ENCODE measurements at places on chromosomes 13 and 19. TPM values are rescaled to one million over a fixed set of nuclear protein-coding genes. Genes with fewer than 3 reads are reported as not detected.

DNA sequence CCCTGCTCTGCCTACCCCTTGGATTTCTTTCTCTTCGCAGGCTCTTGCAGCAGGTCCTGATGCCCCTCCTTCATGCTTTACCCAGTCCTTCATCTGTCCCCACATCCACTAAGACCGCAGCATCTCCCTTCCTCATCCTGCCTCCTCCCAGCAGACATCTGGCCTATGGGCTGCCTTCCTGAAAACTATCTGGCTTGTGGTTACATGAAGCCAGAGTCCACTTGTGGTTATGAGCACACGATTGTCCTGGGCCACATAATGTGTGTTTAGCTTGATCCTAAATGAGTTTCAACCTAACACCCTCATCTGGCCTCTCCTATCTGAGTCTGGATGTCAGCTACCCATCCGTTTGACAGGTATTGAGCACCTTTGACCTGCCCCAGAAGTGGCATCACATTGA lies 5.5 kb upstream of the ZNF175 start:
- no peak for DNase-seq
- H3K4me3 ChIP-seq, result no peak overlapping the region
- no peaks in the 10 kb centered on the region for H3K36me3 ChIP-seq
- H3K27me3 ChIP-seq, result no peaks in the 10 kb centered on the region

DNA sequence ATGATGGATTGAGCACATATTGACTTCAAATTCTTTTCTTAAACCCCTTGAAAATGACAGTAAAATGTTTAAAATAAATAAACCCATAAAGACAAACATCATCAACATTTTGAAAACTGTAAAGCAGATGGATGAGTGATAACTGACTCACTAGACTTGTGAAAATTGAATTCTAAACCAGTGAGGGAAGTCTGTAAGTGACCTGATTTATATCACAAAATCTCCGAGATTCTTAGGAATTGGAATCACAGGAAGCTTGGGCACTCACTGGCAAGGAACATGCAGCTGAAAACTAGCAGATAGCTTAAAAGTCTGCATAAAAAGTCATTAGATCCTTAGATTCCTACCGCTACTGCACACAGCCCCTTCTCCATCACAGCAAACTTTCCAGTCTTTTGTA lies 51.3 kb upstream of the TSC22D1 start:
- H3K36me3 ChIP-seq, result no peaks in the 10 kb centered on the region
- no peak for DNase-seq
- no peaks in the 10 kb centered on the region for H3K4me1 ChIP-seq

DNA sequence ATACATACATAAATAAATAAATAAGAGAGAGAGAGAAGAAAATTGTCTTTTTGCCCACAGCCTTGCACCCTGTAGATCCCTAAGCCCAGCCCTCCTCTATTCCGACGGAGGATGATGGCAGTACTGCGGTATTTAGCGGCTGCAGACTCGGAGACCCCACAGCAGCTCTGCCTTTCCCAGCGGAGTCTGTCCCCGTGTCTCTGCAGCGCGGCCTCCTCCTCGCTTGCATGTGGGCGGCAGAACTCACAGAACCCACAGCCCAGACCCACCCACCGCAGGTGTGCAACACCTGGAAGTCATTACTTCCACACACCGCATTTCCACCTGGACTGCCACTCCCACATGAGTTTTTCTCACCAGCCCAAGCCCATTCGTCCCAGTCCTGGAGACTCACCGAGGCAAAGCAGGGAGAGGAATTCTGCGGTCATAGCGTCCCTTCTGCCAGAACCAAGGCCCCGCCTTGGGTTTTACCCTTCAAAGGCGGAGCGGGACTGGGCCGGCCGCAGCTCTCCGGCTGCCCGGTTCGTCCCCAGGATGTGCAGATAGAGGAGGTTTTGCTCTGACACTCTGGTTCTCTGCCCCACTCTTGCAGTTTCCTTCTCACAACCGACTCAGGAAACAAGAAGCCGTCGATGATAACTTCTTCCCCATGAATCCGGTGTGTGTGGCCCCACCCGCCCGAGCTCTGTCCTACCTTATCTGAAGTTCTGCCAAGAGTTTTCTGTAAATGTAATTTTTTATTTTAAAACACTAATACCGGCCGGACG lies at the start of gene VSTM1:
TSS of gene VSTM1 (minus strand) at position 548 of the 767 bp plus-strand sequence. CDS start at position 428, 120 bp downstream.
- DNase-seq, result no peak
- no peaks in the 10 kb centered on the region for H3K4me1 ChIP-seq
- H3K4me3 ChIP-seq, result no peak within 1 kb of the TSS
- H3K27ac ChIP-seq, result no peak within 1 kb of the TSS
- H3K27me3 ChIP-seq, result no peaks in the 10 kb centered on the region
- H3K36me3 ChIP-seq, result no peaks in the 10 kb centered on the region

DNA sequence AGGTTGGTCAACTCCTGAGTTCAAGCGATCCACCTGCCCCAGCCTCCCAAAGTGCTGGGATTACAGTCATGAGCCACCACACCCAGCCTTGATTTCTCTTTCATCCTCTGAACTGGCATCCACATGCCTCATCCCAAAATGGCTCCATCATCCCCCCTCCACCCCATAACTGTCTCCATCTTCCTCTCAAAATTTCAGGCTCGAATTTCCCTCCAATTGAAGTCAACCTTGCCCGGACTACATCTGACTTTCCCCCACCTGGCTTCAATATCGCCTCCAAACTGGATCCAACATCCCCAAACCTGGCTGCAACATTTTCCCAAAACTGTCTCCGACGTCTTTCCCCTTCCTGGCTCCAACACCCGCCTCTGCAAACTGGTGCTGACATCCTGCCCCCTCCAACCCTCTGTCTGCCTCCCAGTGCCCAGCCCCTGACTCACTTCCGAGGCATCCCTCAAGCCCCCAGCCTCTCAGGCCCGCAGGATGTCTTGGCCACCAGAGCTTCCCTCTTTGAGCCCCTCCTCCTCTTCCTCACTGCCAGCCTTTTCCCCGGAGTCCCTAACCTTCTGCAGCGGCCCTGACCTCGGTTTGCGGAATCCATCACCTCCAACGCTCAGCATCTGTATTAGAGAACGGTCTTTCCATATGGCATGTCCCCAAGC lies 943 bp downstream of the EXOC3L2 start:
- H3K27ac ChIP-seq, result no peak overlapping the region
- H3K27me3 ChIP-seq, result no peaks in the 10 kb centered on the region
- H3K4me1 ChIP-seq, result no peaks in the 10 kb centered on the region
- DNase-seq, result no peak

DNA sequence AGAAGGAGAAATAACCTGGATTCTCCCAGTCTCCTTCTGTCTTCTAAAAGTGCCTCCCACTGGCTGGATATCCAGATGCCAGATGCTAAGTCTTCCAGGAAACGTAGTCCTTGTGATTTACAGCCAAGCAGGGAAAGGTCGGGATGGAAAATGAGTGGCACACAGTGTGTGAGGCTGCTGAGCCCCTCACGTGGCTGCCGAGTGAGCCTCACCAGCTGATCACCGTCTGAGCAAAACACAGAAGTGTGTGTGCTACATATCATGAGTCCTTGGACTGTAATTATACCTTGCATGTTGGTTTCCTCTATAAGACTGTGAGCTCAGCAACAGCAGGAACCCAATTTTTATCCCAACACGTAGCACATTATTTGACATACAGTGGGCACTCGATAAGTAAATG lies 15.1 kb downstream of the LHFPL6 start:
- no peak overlapping the region for H3K4me3 ChIP-seq
- H3K27me3 ChIP-seq, result no peaks in the 10 kb centered on the region
- H3K27ac ChIP-seq, result no peak overlapping the region
- no peaks in the 10 kb centered on the region for H3K4me1 ChIP-seq
- no peaks in the 10 kb centered on the region for H3K36me3 ChIP-seq
- DNase-seq, result no peak

DNA sequence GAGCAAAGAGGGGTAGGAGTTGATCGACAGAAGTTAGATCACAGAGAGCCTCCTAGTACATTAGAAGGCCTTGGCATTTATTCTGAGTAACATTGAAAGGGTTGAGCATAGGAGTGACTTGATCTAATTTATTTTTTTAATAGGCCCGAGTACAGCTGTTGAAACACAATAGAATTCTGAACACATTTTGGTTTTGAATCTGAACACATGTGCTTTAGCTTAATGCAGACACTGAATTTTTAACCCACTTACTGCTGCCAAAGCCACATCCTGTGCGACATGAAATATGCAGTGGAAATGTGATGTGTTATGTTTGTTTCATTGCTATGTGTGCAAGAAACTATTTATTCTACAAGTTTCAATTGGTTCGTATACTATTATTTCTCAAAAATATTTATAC lies 1505.9 kb downstream of the PCDH9 start:
- DNase-seq, result no peak
- H3K4me3 ChIP-seq, result no peak overlapping the region
- no peaks in the 10 kb centered on the region for H3K27me3 ChIP-seq
- no peak overlapping the region for H3K27ac ChIP-seq
- H3K4me1 ChIP-seq, result no peaks in the 10 kb centered on the region

- no peak overlapping the region for H3K4me3 ChIP-seq
- H3K36me3 ChIP-seq, result peaks cover 1% of the 10 kb centered on the region
- no peak overlapping the region for H3K27ac ChIP-seq
- peaks cover 18% of the 10 kb centered on the region for H3K4me1 ChIP-seq
- no peak for DNase-seq
Measured at GRCh38 chr19:47628078-47628771, 19.3 kb downstream of the BICRA start.

DNA sequence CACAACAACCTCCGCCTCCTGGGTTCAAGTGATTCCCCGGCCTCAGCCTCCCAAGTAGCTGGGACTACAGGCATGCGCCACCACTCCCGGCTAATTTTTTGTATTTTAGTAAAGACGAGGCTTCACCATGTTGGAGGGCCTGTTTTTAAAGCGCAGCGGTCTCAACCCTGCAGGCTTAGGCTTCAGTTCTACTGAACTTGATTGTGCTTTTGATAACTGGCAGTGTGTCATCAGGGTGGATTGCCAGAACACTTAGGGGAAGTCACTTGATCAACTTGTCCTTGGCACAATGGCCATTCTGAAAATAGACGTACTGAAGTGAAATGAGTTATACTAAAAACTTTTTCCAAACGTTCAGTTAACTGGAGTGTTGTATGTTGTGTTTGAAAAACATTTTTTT lies 472.2 kb downstream of the KLF5 start:
- no peak overlapping the region for H3K27ac ChIP-seq
- DNase-seq, result no peak
- no peak overlapping the region for H3K4me3 ChIP-seq
- no peaks in the 10 kb centered on the region for H3K36me3 ChIP-seq

DNA sequence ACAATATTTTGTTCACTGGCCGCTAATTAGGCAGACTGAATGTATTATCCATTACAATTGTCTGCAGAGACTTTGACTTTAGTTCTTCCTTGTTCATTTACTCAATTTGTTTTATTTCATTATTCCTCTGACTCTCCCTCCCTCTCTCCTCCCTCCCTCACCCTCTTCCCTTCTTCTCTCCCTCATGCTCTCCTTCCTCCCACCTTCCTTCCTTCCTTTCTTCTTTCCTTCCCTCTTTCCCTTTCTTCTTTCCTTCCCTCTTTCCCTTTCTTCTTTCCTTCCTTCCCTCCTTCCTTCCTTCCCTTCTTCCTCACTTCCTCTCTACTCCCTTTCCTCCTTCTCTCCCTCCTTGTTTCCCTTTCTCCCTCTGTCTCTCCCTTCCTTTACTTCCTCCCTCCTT lies 1591.0 kb upstream of the SLC10A2 start:
- no peak for DNase-seq
- no peaks in the 10 kb centered on the region for H3K36me3 ChIP-seq
- no peaks in the 10 kb centered on the region for H3K4me1 ChIP-seq
- no peaks in the 10 kb centered on the region for H3K27me3 ChIP-seq

- no peak for DNase-seq
- H3K4me3 ChIP-seq, result no peak overlapping the region
- H3K4me1 ChIP-seq, result no peaks in the 10 kb centered on the region
- no peaks in the 10 kb centered on the region for H3K27me3 ChIP-seq
- H3K27ac ChIP-seq, result no peak overlapping the region
Measured at GRCh38 chr13:59801107-59801880, 362.4 kb downstream of the DIAPH3 start.

DNA sequence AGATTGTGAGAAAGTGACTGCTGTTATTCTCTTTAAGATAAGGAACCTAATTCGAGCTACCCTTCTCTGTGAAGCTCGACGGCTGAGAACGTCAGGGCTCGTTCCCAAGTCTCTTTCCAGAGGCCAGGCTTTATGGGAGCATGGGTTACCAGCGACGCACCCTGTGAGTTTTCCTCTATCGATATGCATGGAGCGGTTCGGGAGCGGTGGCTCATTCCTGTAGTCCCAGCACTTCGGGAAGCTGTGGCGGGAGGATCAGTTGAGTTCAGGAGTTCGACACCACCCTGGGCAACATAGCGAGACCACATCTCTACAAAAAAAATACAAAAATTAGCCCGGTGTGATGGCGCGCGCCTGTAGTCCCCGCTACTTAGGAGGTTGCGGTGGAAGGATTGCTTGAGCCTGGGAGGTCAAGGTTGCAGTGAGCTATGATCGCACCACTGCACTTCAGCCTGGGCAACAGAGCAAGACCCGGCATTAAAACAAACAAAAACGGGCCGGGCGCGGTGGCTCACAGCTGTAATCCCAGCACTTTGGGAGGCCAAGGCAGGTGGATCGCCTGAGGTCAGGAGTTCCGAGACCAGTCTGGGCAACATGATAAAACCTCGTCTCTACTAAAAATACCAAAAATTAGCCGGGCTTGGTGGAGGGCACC lies 681 bp upstream of the ZNF606 start:
- peaks cover 36% of the 10 kb centered on the region for H3K36me3 ChIP-seq
- no peaks in the 10 kb centered on the region for H3K27me3 ChIP-seq
- peaks cover 17% of the 10 kb centered on the region for H3K4me1 ChIP-seq
- peak overlapping the region; percentile 94 for H3K4me3 ChIP-seq
- H3K27ac ChIP-seq, result peak overlapping the region; percentile 82
- DNase-seq, result no peak

DNA sequence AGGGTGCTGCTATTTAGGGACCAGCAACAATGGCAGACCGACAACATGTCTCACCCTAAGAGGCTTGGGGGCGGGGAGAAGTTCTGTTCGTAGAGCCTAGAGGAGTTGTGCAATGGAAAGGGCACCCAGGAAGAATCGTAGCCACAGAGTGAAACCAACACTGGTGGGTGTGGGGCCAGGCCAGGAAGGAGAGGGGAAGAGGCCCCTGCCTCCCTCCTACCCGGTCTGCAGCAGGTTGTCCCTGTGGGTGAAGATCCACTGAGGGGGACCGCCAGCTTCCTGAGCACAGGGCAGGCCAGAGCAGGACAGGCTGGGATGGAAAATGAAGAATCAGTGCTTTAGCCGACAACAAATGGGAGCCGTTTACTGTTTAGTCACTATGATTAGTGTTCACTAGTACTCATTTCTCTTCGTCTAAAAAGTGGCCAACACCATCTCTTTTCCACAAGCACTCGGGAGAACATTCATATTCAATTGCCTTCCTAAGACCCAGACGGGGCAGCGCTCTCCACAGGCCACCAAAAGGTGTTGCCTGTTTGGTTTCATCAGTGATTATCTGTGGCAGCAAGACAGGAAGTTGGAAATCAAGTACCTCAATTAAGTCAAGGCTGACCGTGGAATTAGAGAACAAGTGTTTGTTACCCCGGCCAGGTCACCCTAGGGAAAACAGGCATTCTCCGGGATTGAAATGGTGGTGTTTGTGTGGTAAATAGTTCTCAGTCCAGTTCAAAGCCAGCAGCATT lies 1.1 kb upstream of the ATP11A start:
- no peak overlapping the region for H3K27ac ChIP-seq
- no peak for DNase-seq
- H3K4me3 ChIP-seq, result peak overlapping the region; percentile 61
- H3K4me1 ChIP-seq, result peaks cover 16% of the 10 kb centered on the region

GRCh38 chr13:67481445-67481844 lies 251.3 kb upstream of the PCDH9 start:
- H3K4me3 ChIP-seq, result no peak overlapping the region
- H3K27me3 ChIP-seq, result no peaks in the 10 kb centered on the region
- H3K36me3 ChIP-seq, result no peaks in the 10 kb centered on the region
- no peak overlapping the region for H3K27ac ChIP-seq

Gene ZNF628
- polyA plus RNA-seq, result 0.22 TPM

Gene ZNF709
- polyA plus RNA-seq, result 0.98 TPM

Gene ZNF701
- 7.2 TPM for polyA plus RNA-seq

Gene DGKH
- 8.1 TPM for polyA plus RNA-seq

Data from keratinocyte (primary cell).